ENCODE measurements at places on chromosomes 4 and X.

GRCh38 chrX:11105080-11105479 lies 6.1 kb upstream of the HCCS start:
- no peak for DNase-seq

DNA sequence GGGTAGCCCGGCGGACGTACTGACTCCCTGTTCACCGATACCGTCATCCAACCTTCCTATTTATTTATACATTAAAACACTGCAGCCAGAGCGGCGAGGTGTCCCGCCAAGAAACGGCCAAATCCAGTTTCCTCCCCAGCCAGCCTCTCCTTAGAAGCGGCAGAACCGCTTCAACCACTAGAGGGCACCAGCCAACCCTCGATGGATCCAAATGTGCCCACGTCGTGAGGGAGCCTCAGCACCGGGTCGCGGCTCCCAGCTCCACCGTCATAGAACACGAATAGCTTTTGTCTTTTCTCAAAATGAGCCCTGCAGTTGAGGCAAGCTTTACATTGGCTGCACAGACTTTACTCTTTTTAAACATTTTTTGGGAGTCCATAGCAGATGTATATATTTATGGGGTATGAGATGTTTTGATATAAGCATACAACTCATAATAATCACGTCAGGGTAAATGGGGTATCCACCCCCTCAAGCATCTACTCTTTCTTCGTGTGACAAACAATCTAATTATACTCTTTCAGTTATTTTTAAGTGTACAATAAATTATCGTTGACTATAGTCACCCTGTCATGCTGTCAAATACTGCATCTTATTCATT lies 13.0 kb upstream of the HELT start:
- peak; percentile 91 for DNase-seq

- DNase-seq: no peak
Observed at GRCh38 chr4:4269331-4269731, 20.6 kb downstream of the LYAR start.

DNA sequence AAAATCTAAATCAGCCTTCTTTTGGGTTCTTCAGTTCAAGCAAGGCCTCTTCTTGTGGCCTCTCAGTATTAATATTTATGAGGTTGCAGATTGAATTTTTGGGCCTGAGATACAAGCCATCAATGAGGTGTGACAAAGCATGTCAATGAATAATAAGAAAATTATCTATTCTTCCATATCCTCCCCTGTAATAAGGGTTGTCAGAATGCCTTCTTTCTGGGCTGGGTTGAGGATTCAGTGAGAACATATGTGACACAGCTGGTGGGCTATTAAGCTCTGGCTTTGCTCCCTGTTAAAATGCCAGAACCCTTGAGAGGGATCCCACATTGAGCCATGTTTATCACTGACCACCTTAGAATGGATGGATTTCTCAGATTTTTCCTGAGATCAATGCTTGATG lies 187.2 kb downstream of the AR start:
- no peak for DNase-seq

DNA sequence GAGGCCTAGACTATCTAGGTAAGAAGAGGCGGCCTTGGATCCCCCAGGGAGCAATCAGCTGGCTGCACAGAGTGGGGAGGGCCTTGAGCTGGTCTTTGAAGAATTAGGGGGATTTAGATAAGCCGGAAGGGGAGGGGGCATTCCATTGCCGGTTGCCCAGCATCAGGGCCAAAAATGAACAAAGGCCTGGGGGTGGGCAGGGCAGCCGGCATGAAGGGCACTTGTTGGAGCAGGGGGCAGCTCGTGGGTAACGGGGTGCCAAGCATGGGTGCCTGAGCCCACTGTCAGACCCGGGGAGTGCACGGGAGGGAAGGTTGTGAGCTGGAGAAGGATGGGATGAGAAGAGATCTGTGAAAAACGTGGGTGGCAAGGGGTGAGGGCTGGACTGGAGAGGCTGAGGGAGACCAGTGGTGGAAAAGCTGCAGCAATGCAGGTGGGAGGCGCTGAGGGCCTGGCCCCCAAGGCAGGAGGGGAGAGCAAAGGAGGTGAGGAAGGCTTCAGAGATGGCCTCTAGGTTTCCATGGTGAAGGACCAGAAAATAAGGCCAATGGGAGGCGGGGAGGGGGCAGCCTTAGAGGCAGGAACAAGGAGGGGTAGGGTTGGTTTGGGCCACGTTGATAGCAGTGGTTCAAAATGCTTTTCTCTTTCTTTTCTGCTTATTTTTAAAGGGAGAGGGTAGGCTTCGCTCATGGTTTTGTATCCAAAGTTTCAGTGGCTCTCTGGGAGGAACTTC lies 8.6 kb downstream of the KLF3 start:
- no peak for DNase-seq

- DNase-seq: no peak
Observed at GRCh38 chrX:19556202-19556601, 40.9 kb upstream of the MAP3K15 start.

- no peak for DNase-seq
Observed at GRCh38 chr4:124386648-124387047, 325.9 kb downstream of the ANKRD50 start.

GRCh38 chrX:130857207-130857606 lies 45.8 kb downstream of the ENOX2 start:
- no peak for DNase-seq

DNA sequence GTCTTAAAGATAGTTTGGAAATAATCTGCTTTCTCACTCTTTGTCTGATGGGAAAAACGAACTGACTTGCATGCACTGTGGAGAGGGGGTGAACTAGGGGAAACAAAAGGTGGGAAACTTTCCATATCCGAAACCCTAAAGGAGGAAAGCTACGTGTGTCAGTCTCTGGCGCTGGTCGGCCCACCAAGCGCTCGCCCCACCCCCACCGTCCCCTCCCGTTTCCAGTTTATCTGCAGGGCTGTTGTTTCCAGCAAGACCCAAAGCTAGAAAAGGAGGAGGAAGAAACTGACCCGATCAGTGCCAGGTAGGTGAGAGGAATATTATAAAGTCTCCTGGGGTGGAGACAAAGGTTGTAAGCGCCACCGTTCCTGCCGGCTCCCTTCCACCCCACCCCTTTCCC lies 552 bp downstream of the TCEAL9 start:
- no peak for DNase-seq

DNA sequence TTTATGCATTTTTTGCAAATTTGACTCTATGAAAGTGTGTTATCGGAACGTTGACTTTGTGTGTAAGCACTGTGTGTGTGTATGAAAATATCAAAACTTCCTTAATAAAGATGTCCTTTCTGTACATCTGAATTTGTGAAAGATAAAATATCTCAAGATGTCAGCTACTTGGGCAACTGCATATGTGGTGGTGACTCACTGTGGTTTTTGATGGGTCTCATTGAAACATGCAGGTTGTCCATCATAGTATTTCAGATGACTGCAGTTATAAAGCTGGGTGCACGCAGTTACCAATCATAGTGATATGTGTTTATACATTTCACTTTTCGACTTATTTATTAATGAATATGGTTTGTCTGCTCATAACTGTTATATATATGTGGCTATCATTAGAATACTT lies 19.7 kb upstream of the BBS12 start:
- no peak for DNase-seq

DNA sequence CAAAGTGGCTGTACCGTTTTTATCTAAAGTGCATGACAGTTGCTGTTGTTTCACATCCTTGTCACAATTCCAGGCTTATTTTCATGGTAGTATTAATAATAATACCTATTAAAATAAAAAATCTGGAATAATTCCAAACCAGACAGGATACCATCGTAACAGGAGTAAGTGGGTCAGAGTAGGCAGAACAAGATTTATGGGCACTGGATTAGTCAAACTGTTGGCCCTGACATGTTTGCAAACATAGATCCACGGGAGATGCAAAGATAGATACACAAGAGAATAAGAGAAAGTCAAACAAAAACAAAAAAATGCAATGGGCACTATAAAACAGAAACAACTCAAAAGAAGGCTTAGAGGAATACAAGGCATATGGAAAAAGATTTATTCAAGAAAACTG lies 449.5 kb upstream of the HS3ST1 start:
- DNase-seq: no peak

DNA sequence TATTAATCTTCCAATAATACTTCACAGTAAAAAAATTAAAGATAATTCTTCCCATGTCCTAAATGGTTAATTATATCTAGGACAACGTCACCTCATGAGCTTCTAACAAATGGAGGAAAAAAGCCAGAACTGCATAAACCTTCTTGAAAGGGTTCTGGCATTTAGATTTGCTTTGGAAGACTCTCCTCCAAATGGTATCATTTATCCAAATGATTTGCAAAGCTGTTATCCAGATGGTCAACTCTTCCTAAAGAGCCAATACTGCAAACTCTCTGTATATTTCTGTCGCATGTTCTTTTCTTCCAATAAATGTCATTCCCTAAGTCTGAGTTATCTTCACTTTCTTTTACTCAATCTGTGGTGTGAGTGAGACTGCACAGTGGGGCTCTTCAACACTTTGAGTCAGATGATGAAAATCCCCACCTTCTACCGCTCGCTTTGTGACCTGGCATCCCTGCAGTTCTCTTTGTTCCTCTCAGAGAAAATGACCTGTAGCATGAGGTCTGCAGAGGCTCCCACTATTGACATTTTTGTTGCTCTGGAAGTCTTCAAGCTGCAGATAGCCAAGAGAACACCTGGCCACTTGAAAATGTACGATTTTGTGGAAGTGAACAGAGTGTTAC lies 52.9 kb downstream of the TMEM150C start:
- no peak for DNase-seq
